CD4-positive, alpha-beta T cell (primary cell): ENCODE measurements at places on chromosomes 16 and 17. TPM values are rescaled to one million over a fixed set of nuclear protein-coding genes. Genes with fewer than 3 reads are reported as not detected.
A peak's percentile ranks its signal among the peaks of the same experiment; 100 is the strongest.

Gene GAST
- not detected for total RNA-seq

DNA sequence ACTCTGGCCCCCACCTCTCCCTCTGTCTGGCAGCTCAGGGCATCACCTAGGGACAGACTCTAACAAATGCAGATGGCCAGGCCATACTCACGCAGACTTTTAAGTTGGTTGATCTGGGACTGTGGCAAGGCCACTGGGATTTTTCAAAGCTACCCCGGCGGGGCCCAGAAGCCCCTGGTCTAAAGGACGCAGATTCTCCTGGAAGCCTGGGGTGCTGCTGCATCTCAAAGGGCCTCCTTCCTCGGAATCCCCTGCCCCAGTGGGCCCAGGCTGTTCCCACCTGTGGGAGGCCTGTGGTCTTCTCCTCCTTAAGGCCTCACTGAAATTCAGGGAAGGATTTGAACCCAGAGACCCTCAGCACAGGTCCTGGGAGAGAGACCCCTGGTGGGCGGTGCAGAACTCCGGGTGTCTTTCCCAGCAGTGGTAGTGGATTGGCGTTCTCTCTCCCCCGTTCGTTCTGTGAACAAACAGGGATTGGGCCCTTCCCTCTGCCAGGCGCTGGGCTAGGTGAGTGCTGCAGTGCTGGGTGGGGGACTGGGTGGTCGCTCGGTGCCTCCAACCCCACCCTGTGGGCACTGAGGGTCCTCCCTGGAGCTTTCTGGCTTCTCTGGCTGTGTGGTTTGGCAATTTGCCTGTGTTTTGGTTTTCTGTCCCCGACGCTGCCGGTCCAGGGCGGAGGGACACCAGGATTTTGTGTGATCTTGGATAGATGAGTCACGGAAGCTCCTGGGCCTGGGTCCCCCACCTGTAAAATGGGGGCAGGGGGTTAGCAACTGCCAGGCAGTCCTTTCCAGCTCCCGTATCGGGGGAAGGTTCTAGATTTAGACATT is 160.5 kb upstream of the GSE1 start:
- no peak for DNase-seq

Gene AIPL1
- total RNA-seq: not detected

Gene PYCARD
- 8.1 TPM for total RNA-seq

DNA sequence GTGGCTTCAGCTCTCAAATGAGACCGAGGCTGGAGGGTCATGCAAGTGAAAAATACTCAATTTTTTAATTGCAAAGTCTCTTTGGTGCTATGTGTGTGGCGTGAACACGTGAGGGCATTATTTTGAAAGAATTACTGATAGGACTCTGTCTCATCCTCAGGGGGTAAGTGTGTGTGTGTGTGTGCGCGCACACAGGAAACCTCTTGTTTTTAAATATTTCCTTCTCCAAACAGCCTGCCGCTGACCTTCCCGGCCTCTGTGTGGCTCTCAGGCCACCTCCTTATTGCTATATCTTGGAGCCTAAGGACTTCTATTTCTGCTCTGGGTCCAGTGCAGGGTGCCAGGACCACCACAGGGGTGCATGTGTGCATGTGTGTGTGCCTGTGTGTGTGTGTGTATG is 99.7 kb downstream of the CMIP start:
- no peak for DNase-seq

Gene RNU2-1
- 5,534 TPM for total RNA-seq

DNA sequence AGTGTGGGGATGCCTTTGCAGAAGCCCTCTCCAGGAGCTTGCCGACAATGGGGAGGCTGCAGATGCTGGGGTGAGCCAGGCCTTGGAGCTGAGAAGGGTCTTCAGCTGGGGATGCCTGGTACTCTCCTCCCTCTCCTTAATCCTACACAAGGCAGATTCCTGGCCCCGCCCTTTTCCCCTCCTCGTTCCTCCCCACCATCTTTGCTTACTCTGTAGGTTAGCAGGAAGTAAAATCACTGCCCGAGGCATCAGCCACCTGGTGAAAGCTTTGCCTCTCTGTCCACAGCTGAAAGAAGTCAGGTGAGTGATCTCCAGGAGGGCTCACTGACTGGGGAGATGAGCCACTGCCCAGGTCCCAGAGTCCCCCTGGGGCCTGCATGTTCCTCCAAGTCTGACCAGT is 38.7 kb downstream of the NLRC5 start:
- no peak for DNase-seq

DNA sequence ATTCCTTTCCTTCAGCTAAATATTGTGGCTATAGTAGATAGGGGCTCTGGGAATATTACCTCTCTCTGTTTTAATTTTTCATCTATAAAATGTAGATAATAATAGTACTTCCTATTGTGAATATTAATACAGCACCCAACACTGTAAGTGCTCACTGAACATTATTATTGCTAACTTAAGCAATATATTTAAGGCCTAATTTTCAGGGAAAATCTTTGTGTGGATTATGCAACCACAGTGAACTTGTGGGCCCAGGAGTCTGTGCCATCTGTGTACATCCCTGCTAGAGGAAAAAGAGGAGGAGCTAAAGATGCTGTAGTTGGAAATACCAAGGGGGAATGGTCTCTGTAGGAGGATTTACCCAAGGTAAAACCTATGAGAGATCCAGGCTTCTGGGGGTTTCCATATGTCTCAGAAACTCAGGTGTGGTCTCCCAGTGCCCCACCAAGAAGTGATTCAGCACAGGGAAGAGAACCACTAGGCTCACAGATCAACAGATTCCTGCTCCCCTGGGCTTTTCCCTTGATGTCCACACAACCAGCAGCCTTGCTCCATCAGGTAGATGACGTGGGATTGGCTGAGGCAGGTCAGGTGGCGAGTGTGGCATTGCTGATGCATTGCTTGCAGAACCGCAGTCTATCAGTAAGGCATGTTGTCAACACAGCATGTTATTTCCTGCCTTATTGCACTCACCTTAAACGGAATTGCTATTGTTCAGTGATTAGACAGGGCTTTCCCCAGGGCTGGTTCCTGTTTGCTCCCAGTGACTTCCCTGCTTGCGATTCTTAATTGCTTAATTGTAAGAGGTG is 1.6 kb upstream of the N4BP1 start:
- peak; percentile 96 for DNase-seq

Gene TMC5
- total RNA-seq: not detected

DNA sequence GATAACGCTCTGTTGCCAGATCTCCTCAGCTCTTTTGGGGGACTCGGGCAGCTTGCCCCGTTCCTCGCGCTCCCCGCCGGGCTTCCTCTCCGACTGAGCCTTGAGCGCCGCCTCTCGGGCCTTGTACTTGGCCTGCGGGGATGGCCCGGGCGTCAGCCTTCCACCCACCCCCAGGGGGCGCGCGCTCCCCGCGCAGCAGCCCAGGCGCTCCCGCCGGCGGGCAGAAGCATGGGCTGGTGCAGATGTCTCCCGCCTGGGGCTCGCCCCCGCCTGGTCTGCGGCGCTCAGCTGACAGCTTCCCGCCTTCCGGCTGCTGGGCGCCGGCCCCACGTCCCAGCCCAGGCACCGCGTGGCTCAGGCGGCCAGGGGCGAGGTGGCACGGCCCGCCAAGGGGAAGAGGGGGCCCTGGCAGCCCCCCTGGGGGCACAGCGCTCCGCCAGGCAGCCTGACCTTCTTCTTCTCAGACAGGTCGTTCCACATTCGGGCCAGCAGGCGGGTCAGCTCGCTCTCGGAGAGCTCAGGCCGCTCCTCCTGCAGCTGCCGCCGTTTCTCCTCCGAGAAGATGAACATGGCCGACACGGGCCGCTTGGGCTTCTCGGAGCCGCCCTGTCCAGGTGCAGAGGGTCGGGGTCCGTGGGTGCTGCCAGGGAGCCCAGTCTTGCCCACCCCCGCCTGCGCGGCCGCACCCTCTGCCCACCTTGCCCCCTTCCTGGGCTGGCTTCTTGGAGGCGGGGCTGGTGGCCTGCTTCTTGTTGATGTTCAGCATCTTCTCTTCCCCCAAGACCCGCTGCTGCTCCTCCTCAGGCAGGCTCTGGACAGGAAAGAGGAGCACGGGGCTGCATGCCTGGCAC is 8.9 kb downstream of the UBTF start:
- peak; percentile 83 for DNase-seq

- DNase-seq: no peak
These were observed 6.2 kb downstream of the EFNB3 start for GRCh38 chr17:7711051-7711755.

GRCh38 chr17:39051001-39051585 is 83.9 kb upstream of the FBXO47 start:
- no peak for DNase-seq
